ENCODE measurements at places on chromosomes 11 and 22. TPM values are rescaled to one million over a fixed set of nuclear protein-coding genes. Genes with fewer than 3 reads are reported as not detected.

The USP2 gene
- total RNA-seq = 1.7 TPM

The P4HA3 gene
- not detected for total RNA-seq

The FKBP2 gene
- 27.4 TPM for total RNA-seq

The EMID1 gene
- not detected for total RNA-seq

The HBG2 gene
- total RNA-seq = 1.7 TPM

The GAS2 gene
- total RNA-seq = 3.1 TPM

The OR2AT4 gene
- not detected for total RNA-seq

The OTOG gene
- total RNA-seq = not detected

GRCh38 chr11:59285716-59286260 lies 72.9 kb upstream of the OR5AN1 start:
- no peak for DNase-seq

DNA sequence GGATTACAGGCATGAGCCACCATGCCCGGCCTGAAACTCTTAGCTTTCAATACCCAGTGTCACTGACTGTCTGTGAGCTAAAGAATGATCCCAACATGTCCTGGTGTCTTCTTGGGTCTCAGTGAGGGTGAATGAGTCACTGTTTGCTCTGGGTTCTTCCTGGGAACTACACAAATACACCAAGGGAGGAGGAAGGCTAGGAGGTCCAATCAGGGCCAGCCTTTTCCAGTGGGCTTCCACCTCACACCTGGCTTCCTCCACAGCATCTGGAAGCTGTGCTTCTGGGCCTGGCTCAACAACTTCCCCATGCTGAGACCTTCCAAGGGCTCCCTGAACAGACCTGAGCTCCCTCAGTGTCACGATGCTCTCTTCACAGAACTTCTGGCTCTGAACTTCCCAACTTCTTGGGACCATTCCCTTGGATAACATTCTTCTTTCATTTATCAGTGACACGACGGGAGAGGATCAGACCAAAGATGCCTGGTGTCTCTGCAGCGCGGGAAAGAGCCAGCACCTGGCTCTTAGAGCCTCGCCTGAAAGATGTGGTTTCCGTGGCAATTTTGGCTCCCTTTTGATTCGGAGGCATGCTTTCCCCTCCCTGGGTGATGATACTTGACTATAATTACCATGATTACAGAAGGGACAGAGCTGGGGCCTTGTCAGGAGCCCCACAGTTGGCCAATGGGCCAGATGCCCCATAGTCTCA lies 22.3 kb upstream of the CHRM4 start:
- DNase-seq = no peak

DNA sequence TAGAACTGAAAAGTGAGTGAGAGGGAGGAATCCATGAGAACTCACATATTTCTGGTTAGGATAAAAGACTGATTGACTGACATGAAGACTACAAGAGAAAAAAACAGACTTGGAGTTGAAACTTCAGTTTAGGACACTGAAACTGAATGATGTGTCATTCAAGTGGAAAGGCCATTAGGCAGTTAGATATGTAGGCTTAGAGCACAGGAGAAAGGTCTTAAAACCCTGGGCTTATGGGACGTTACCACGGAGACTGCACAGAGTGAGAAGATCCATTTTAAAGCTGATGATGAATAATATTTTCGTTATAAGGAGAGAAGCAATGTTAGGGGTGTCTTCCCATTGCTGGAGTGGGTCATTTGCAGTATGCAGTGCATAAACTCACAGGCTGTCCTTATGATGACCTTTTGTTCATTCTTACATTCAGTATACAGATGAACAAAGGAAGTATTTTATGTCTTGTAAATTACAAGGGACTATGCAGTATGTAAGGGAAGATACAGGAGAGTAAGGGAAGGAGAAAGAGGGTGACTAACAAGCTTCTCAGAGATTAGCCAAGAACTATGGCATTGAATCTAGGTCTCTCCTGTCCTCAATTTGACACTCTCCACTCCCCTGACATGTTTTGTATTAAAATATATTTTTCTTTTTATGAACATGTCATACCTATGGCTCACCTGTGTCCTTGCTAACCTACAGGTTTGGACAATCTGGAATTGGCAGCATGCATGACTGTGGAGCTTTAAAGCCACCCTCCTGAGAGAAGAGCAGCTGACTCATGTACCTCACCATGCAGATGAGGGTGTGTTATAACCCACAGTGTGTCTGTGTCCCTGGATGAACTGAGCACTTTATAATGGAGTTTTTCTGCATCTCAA lies 63.7 kb downstream of the MAML2 start:
- DNase-seq = no peak

GRCh38 chr11:3042496-3043314 lies 14.5 kb downstream of the CARS1 start:
- DNase-seq = no peak

DNA sequence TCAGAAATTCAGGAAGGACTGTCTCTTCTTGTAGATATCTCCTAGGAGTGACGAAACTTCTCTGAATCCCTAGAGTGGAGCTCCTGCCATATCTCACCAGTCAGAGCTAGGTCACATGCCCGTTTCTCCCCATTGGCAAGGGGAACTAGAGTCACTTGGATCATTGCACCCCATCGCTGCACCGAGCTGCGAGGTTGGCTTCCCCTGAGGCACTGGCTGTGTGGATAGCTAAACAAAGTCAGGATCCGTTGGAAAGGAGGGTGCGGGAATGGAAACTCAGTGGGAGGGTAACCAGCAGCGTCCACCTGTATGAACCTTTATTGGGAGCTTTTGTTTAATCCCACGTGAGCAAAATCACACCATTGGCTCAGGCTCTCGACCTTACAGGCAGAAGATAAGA lies 283.8 kb downstream of the BRD1 start:
- no peak for DNase-seq

GRCh38 chr11:112588252-112588694 lies 327.6 kb upstream of the PLET1 start:
- no peak for DNase-seq

DNA sequence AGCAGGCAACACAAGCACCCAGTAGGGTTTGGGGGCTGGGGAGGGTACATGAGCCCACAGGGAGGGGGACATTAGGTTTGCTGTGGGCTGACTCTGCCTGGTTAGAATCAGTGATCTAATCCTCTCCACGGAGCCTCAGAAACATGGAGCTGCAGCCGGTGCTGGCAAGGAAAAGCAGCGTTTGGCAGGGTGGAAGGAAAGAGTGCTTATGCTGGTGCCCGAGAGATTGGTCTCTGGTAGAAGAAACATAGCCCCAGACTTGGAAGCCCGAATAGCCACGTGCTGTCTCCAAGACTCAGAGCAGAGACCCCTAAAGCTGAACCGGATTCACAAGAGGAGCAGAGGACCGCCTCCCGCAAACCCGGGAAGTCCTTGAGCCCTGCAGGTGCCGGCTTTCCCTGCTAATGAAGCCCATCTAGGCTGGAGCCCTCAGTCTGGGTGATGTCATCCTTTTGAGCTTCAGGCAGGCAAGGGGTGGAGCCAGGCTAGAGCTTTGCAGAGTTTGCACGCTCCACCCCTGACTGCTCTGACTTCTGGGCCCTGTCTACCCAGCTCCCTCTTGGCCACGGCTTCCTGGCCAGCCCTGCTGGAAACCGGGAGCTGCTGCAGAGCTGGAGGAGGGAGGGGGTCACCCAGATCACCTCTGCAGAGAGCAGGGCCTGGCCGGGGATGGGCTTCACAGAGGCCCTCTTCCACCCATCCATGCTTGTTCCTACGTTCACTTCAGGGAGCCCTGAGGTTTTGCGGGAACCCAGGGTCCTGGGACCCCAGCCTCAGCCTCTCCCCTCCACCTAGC lies 35.0 kb upstream of the JAM3 start:
- no peak for DNase-seq

DNA sequence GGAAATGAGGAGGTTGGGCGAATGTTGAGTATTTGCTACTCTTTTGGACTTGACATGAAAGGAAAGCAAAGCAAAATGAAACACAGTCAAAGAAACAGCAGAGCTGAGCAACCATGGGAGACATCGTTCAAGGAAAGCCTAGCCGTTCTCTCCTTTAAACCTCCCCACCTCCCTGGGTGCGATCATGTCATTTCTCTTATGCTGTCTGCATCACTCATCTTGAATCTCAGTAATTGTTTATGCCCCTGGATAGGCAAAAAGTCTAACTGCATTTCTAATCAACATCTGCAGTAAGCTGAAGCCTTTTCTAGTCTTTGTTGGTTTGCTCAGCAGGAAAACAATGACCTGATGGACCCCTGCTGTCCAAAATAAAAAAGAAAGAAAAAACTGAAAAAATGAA lies 107.0 kb downstream of the MSANTD4 start:
- no peak for DNase-seq

- peak; percentile 27 for DNase-seq
Observed at GRCh38 chr22:35540595-35541253, at the start of gene RASD2. RASD2 (plus strand) TSS chr22:35540831; CDS start chr22:35546810, 5,979 bp downstream.

GRCh38 chr11:128789497-128790150 lies 77.5 kb downstream of the KCNJ1 start:
- DNase-seq = no peak

GRCh38 chr11:6695377-6695776 lies 12.2 kb upstream of the MRPL17 start:
- no peak for DNase-seq

GRCh38 chr22:43276321-43276720 lies 66.9 kb downstream of the SCUBE1 start:
- DNase-seq = no peak

Measured in T-helper 17 cell (primary cell).